ENCODE measurements at places on chromosomes 3 and 15. TPM values are rescaled to one million over a fixed set of nuclear protein-coding genes. Genes with fewer than 3 reads are reported as not detected.
A peak's percentile ranks its signal among the peaks of the same experiment; 100 is the strongest.

GRCh38 chr3:28617821-28618220 is 269.2 kb upstream of the AZI2 start:
- DNase-seq: no peak

GRCh38 chr15:91940496-91941381 is 87.2 kb downstream of the SLCO3A1 start:
- no peak for DNase-seq

The XCR1 gene
- total RNA-seq: not detected

DNA sequence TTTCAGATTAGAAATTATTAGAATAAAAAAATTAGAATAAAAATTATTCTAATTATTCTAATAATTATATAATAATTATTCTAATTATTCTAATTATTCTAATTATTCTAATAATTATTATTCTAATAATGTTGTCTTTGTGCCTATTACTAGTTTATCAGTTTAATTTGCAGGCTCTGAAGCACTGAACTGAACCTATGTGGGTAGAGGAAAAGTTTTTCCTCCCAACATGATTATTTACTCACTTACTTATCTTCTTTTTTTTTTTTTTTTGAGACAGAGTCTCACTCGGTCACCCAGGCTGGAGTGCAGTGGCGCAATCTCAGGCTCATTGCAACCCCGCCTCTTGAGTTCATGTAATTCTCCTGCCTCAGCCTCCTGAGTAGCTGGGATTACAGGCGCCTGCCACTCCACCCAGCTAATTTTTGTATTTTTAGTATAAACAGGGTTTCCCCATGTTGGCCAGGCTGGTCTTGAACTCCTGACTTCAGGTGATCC is 39.7 kb upstream of the C15orf39 start:
- no peak for DNase-seq

The LMAN1L gene
- not detected for total RNA-seq

The NEK10 gene
- 1.4 TPM for total RNA-seq

The CYP8B1 gene
- total RNA-seq: not detected

DNA sequence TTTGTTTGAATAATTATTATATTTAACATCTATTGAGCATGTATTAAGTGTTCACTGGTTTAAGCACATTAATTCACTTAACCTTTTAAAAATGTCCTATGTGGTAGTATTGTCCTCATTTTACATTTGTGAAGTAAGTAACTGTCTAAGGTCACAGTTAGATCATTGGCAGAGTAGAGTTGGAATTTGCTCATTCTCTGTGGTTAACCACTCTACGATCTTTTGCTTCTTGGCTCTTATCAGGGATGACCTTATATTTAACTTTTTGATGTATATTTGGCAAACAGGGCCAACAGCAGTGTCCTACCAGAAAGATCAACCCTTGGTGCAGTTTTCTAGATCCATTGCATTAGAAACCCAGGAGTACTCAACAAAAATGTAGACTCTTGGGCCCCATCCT is 34.0 kb downstream of the PXK start:
- no peak for DNase-seq

DNA sequence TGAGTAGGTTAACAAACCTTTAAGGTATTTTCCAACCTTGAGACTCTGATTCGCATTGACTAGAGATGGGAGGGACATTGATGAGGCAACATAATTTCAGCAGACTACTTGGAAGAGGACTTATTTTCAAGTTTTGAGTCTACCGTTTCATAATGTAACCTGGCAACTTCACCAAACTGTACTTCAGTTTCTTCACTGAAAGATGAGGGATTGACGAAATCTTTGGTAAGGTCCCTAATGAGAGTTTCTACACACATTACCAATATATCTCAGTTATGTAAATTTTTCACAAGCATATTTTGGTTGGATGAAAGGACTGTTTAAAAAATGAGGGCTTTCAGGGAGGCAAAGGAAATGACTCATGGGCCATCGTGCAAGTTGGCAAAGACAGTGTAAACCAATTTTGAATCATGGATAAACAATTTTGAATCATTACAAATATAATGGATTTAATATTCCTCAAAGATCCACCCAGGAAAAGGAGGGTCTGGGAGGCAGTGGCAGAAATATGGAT is 28.7 kb upstream of the SEMA6D start:
- DNase-seq: no peak

The ST3GAL6 gene
- 24.8 TPM for total RNA-seq

DNA sequence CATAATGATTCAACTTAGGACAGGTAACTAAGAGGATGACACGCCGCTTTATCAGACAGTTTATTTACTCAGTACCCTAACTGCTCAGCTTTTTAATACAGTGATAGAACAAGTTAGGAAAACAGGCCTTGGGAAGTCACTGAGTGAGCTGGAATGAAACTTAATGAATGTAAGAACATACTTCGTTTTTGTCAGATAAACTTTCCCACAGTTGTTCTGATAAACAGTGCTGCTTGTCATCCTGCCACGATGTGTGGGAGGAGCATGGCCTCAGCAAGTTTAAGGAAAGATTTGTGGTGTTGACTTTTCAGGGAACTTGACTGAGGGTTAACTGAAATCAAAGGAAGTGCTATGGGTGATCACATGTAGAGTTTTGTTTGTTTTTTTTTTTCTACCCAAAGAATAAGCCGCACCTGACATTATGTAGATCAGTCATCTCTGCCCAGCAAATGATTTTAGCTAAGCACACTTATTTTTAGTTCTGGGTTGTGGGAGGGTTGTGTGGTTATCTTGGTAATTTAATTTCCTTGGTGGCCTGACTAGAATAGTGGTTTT is 5.6 kb upstream of the P2RY14 start:
- DNase-seq: peak; percentile 19

GRCh38 chr3:707041-707440 is 385.8 kb upstream of the CNTN6 start:
- DNase-seq: no peak

DNA sequence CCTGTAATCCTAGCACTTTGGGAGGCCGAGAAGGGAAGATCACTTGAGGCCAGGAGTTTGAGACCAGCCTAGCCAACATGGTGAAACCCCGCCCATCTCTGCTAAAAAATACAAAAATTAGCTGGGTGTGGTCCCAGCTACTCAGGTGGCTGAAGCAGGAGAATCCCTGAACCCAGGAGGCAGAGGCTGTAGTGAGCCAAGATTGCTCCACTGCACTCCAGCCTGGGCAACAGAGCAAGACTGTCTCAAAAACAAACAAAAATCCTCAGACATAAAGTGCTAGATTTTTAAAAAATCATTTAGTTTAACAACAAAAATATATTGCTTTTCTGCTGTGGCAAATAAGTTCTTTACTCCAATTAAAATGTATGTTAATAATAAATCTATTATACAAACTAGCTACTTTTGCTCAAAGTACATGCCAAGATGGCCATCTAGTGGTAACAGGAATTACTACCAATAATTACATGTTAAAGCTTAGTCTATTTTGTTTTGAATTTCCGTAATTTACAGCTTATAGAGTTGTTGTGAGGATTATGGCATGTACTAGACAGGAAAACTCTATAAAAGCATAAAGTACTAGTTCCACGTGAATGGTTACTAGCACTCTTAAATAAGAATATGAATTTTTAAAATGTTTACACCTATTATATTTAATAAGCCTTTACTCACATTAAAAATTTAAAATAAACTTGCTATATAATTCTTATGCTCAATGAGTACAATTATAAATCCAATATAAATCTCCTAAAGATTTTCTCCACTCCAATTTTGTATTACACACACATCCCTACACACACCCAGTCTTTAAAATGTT is 39.0 kb downstream of the GABPB1 start:
- DNase-seq: peak; percentile 56

The USP13 gene
- 37.5 TPM for total RNA-seq

DNA sequence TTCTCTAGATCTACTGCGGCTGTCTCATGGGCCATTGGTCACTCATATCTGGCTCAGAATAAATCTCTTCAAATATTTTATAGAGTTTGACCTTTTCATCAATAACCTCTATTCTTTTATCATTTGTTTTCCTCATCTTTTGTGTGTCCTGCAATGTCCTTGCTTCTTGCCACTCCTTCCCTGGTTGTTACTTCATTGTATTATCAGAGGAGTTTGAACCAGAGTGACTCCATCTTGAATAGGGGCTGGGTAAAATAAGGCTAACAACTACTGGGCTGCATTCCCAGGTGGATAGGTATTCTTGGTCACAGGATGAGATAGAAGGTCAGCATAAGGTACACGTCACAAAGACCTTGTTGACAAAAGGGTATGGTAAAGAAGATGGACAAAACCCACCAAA is 9.9 kb upstream of the LPCAT4 start:
- no peak for DNase-seq

DNA sequence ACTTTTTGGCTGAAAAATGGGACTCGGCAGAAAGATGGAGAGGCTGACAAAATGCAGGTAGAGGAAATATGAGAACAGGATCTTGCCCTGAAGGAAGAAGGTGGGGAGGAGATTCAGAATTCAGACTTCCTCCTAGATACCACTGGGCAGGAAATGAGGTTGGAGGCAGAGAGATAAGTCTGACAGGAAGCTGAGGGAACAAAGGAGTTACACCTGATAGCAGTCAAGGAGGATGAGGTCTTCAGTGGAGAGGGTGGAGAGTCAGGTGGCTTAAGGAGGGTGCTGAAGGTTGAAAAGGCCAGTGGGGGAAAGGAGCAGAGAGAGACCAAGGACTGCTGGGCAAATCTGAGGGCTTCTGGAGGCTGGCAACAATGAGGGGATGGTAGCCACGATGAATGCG is 56.8 kb downstream of the CCR4 start:
- no peak for DNase-seq

GRCh38 chr3:197793247-197793646 is 2.2 kb downstream of the LRCH3 start:
- DNase-seq: peak; percentile 80

DNA sequence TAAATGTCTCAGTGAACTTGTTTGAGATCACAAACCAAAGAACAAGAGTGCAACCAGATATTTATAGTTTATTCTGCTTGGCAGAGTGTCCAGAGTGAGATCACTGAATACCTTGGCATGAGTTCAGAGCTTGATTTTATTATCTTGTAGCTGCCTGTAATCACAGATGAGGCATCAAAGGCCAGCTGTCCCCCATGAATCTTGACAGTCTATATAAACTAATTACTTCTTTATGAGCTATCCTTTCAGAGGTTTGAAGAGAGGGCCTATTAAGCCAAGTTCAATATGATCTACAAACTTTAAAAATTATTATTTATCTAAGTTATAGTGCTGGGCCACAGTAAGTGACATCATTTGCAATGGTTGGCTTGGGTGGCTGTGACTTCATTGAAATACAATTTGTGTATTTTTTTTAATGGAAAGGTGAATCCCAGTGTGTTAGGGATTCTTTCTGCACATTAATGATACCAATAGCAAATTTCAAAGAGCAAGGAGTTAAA is 251.5 kb downstream of the CLSTN2 start:
- DNase-seq: no peak

The CADM2 gene
- total RNA-seq: 0.20 TPM

GRCh38 chr15:26887926-26888666 is 21.2 kb downstream of the GABRA5 start:
- DNase-seq: no peak

- DNase-seq: no peak
Measured at GRCh38 chr3:50163572-50164455, 8.7 kb downstream of the SEMA3F start.

DNA sequence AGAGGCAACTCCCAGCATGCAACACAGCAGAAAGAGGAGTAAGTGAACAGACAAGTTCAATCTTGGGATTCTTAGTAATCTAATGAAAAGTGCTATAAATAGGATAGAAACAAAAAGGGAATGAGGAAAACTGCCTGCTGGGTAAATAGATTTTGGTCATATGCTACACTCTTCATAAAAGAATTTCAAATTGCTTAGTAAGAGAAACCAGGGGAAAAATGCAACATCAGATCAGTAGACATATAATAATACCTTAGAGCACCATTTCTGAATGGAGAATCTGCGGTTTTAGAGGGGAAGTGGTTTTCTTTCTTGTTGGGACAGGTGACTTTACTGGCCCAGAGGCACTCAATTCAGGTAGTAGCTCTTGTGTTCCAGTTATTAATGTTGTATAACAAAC is 13.4 kb upstream of the TBC1D5 start:
- DNase-seq: no peak
